T-helper 17 cell (primary cell): ENCODE measurements at places on chromosomes 12 and 14. TPM values are rescaled to one million over a fixed set of nuclear protein-coding genes. Genes with fewer than 3 reads are reported as not detected.

DNA sequence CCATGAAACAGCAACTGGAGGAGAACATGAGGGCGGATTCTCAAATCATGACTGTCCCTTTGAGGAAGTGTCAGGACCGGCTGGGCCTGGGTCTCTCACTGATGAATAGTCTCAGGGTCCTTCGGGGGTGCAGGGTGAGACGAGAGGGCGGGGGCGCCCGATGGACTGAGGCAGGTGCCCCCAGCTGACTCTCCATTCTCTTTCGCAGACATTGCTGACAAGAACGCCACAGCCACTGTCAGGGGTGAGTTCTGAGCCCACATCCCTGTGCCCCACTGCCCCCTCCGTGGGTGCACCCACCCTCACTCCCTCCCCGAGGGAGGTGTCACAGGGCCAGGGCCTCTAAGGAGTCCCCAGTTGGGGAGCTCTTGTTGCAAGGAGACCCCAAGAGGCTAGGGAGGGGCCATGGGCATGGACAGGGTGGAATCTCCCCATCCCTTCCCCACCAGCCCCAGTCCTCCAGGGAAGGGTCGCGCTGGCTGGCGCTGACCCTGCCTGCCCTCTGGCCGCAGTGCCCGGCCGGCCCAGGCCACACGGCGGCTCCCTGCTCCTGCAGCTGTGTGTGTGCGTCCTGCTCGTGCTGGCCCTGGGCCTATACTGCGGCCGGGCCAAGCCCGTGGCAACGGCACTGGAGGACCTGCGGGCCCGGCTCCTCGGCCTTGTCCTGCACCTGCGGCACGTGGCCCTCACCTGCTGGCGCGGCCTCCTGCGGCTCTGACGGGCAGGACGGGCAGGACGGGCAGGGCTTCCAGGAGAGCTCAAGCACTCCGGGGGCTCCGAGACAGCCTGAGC, 8.7 kb downstream of the C14orf180 start:
- no peak for DNase-seq

- DNase-seq: no peak
Observed at GRCh38 chr12:32820376-32820931, 64.8 kb upstream of the YARS2 start.

DNA sequence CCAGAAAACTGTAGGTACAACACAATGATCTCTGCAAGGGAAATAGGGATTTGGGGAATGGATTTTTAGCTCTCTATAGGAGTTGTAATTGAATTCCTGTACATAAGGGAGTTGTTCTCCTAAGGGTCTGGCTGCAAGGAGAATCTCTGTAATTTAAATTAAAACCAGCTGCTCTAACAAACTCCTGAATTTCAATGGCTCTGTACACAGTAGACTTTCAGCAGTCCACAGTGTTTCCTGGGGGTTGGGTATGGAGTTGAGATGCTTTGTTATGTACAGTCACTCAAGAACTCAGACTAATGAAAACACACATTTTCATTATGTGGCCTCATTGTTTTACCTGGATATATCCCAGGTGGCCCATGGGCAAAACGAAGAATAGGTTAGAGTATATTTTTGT, 93.2 kb downstream of the NAV3 start:
- DNase-seq: no peak

DNA sequence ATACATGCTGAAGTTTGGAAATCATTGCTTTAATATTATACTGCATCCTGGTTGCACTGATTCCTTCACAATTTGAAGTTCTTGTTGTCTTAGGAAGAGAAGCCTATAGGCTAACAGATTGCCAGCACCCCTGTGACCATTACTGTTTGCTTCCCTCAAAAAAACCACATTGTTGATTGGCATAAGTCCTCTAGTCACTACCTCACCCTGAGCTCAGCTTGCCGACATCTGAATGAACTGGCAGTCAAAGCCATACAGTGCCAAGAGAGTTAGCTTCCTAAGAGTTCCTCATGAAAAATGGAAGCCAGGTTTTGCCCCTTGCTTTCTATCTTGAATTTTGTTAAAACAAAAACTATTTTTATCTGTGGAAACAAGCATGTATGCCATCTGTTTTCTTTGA, 276.1 kb downstream of the SYT1 start:
- no peak for DNase-seq

- no peak for DNase-seq
Observed at GRCh38 chr14:100092832-100093231, 27.6 kb downstream of the EVL start.

The CAPZA3 gene
- total RNA-seq: not detected

- no peak for DNase-seq
Observed at GRCh38 chr14:55201219-55202101, 10.1 kb upstream of the DLGAP5 start.

The TRHDE gene
- 0.26 TPM for total RNA-seq

GRCh38 chr14:23827100-23827892, 126.3 kb upstream of the DHRS4 start:
- DNase-seq: no peak

DNA sequence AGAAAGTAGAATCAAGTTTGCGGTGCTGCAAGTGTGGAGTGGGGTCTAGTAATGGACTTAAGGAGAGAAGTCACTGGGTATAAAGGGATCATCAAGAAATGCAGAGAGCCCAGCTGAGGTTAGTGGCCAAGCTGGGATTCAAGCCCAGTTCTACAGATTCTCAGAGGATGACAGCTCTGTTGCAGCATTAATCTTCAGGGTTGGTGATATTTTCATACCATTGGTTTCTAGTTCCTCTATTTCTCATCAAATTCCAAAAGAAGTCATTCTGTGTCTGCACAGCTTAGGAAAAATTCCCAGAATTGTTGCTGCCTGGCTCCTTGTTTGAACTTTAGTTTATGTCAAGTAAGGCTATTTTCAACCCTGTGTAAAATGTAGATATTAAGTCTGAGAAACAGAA, 169.5 kb upstream of the NTF3 start:
- no peak for DNase-seq

The CAND1 gene
- total RNA-seq: 96.8 TPM

The NKX2-1 gene
- not detected for total RNA-seq

DNA sequence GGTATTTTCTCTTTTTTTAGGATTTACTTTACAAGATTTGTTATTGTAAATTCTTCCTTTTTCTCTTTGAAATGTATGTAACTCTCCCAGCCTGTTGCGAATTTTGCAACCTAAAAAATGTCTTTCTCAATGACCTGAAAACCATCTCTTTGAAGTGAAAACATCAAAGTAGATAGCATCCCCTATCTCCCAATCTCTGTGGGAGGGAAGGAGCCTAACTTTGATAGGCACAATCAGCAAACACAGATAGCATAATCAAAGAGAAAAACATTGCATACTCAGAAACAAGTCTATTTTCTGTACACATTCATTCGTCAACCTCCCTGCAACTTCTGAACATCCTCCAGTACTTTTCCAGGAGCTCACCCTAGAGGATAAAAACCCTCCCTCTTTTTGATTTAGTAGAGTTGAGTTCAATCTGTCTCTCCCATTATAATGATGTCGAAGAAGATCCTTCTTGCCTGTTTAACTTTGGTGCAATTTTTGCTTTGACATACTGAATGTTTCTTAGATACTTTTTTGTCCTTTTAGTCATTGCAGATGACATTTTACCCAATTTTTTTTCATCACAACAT, 849.2 kb upstream of the LRFN5 start:
- no peak for DNase-seq

The ERP27 gene
- total RNA-seq: 14.9 TPM

- DNase-seq: no peak
Observed at GRCh38 chr12:132064631-132065030, 79.5 kb downstream of the DDX51 start.

GRCh38 chr14:94395888-94396574, 7.6 kb upstream of the SERPINA1 start:
- DNase-seq: no peak

DNA sequence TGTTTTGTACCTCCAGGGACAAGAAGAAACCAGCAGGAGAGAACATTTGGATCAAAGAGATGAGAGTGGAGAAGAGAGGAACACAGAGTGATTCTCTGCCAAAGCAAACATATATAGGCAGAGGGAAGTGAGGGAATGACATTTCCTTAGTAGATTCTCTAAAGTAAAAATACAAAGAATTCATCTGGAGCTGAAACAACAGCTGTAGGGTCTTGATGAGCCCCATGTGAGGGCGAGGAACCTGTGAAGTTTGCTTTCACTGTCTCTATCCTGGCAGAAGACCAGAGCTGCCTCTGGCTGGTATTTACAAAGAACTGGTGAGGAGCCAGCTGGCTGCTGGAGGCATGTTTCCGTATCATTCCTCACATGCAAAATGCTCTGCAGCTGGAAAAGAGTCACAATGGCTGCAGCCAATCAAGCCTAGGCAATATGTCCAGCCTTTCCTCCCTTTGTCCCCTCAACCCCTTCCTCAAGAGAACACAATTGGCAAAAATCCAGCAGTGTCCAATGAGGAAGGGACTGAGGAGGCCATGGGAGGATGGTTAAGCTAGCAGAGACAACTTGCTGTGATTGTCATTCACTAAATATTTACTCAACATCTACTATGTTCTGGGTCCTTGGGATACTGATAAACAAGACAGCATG, 122.5 kb downstream of the PHLDA1 start:
- DNase-seq: no peak

DNA sequence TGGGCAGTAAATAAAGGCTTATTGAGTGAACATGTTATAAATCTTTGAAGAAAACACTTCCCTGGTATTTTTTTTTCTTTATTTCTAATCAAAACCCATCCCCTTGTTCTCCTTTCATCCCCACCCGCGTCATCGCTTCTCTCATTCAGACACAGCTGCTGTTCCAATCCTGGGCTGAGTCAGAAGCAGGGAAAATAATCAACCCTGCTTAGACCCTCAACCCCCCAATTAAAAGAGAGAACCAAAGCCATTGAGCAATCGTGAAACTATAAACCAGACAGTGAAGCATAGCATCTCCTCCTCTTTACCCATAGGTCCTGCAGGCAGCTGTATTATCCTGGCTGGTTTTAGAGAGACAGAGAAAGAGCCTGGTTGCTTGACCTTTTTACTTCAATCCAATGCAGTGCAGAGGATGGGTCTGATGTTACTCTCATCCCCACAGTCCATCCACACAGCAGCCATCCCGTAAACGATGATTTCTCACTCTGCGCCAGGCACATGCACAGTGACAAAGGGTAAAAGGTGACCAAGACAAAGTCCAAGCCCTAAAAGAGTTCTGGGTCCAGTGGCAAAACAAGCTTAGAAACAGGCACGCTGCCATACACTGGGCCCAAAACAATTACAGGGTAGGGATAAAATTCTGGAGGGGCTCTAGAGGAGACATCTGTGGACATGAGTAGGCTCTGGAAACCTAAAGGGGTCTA, 238.3 kb downstream of the GALC start:
- no peak for DNase-seq

The NFATC4 gene
- total RNA-seq: not detected

DNA sequence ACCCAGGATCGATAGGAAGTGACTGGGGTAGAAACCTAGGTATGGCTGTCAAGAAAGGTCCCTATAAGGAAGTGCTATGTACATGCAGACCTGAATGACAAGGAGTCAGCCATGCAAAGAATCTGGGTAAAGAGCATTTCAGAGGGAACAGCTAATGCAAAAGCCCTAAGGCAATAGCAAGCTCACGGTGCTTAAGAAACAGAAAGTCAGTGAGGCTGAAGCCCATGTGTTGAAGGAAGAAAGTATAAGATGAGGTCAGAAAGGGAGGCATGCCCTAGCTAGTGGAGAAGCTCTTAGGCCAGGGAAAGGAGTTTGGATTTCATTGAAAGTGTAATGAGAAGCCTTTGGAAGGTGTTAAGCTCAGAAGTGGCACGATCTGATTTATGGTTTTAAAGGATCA, 6.0 kb upstream of the ADCY6 start:
- DNase-seq: no peak

The ITPK1 gene
- total RNA-seq: 36.1 TPM
